K562 (cell line): ENCODE measurements at places on chromosomes 5 and 9. TPM values are rescaled to one million over a fixed set of nuclear protein-coding genes. Genes with fewer than 3 reads are reported as not detected.

DNA sequence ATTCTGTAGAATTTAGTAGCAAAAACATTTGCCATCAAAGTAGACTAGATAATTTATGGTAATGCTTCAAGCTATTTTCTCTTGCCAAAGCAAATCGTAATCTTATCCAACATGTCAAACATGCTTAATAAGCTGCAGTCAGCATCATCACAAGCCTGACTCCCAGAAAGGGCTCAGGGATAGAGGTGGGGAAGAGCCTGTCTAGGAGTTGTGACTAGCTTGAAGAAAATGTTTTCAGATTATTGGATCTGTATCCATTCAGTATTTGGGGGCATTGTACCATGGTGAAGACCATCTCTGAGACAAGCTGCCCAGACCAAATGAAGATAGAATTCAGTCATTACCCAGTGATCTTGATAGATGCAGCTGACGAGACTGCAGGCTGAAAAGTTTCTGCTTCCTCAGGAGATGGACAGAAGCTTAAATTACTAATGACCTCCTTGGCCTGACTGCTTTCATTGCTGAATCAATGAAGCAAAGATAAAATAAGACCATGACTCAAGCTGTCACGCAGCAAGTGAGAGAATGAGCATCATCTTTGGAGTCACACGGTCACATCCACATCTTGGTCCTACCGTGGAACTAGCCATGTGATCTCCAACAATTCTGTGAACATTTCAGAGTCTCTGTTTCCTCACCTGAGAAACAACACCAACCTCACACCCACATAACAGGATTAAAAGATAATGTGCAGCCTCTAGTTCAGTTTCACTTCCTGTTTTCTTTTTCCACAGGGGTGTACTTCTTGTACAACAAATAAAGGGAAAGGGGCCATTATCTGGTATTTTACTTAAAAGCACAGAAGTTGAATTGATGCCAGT is 9.4 kb downstream of the ERAP2 start:
- H3K27ac ChIP-seq, result no peak overlapping the region
- DNase-seq, result peak; percentile 25
- no peaks in the 10 kb centered on the region for H3K36me3 ChIP-seq
- H3K4me1 ChIP-seq, result peaks cover 30% of the 10 kb centered on the region
- no peaks in the 10 kb centered on the region for H3K27me3 ChIP-seq
- no peak overlapping the region for H3K4me3 ChIP-seq

GRCh38 chr9:22244139-22245011 is 202.2 kb upstream of the DMRTA1 start:
- DNase-seq, result no peak
- no peaks in the 10 kb centered on the region for H3K4me1 ChIP-seq
- no peaks in the 10 kb centered on the region for H3K27me3 ChIP-seq
- H3K27ac ChIP-seq, result no peak overlapping the region
- no peak overlapping the region for H3K4me3 ChIP-seq
- H3K36me3 ChIP-seq, result no peaks in the 10 kb centered on the region

GRCh38 chr5:4511996-4512656 is 628.0 kb upstream of the ADAMTS16 start:
- H3K27ac ChIP-seq, result no peak overlapping the region
- H3K27me3 ChIP-seq, result no peaks in the 10 kb centered on the region
- H3K4me3 ChIP-seq, result no peak overlapping the region
- H3K36me3 ChIP-seq, result no peaks in the 10 kb centered on the region

GRCh38 chr9:109422641-109423040 is 75.5 kb downstream of the PTPN3 start:
- DNase-seq, result no peak
- no peaks in the 10 kb centered on the region for H3K4me1 ChIP-seq
- H3K4me3 ChIP-seq, result no peak overlapping the region
- peaks cover 5% of the 10 kb centered on the region; the same call in 2 of the 3 replicates for H3K27me3 ChIP-seq

GRCh38 chr9:111037356-111037707 is 938 bp downstream of the LPAR1 start:
- H3K4me3 ChIP-seq, result no peak overlapping the region
- H3K27me3 ChIP-seq, result no peaks in the 10 kb centered on the region
- DNase-seq, result no peak
- H3K4me1 ChIP-seq, result no peaks in the 10 kb centered on the region
- H3K27ac ChIP-seq, result no peak overlapping the region

- H3K4me1 ChIP-seq, result peaks cover 10% of the 10 kb centered on the region
- DNase-seq, result peak; percentile 78
- H3K36me3 ChIP-seq, result peaks cover 9% of the 10 kb centered on the region; the same call in 2 of the 3 replicates
- no peak overlapping the region for H3K4me3 ChIP-seq
Observed at GRCh38 chr9:32554107-32554506, 1.7 kb upstream of the TOPORS start.

GRCh38 chr5:69416180-69416579 is 1.3 kb downstream of the MARVELD2 start:
- H3K36me3 ChIP-seq, result peaks cover 35% of the 10 kb centered on the region
- no peaks in the 10 kb centered on the region for H3K4me1 ChIP-seq
- no peak overlapping the region for H3K27ac ChIP-seq
- H3K27me3 ChIP-seq, result no peaks in the 10 kb centered on the region

- H3K27me3 ChIP-seq, result no peaks in the 10 kb centered on the region
- no peaks in the 10 kb centered on the region for H3K4me1 ChIP-seq
- no peak overlapping the region for H3K4me3 ChIP-seq
- no peaks in the 10 kb centered on the region for H3K36me3 ChIP-seq
Observed at GRCh38 chr5:145479271-145479670, 355.9 kb downstream of the PRELID2 start.

- peaks cover 92% of the 10 kb centered on the region for H3K36me3 ChIP-seq
- no peaks in the 10 kb centered on the region for H3K27me3 ChIP-seq
- DNase-seq, result no peak
- H3K4me1 ChIP-seq, result no peaks in the 10 kb centered on the region; the same call in 2 of the 3 replicates
- no peak overlapping the region for H3K4me3 ChIP-seq
Observed at GRCh38 chr5:146461319-146461718, 14.2 kb downstream of the TCERG1 start.

GRCh38 chr5:87746891-87747377 is 334.2 kb upstream of the CCNH start:
- no peak overlapping the region for H3K27ac ChIP-seq
- no peak overlapping the region for H3K4me3 ChIP-seq
- no peaks in the 10 kb centered on the region for H3K27me3 ChIP-seq
- DNase-seq, result no peak

GRCh38 chr5:55498457-55498856 is 36.3 kb downstream of the PLPP1 start:
- H3K27me3 ChIP-seq, result peaks cover 14% of the 10 kb centered on the region
- no peak overlapping the region for H3K27ac ChIP-seq
- no peak overlapping the region for H3K4me3 ChIP-seq
- H3K4me1 ChIP-seq, result no peaks in the 10 kb centered on the region
- H3K36me3 ChIP-seq, result no peaks in the 10 kb centered on the region

- no peaks in the 10 kb centered on the region for H3K36me3 ChIP-seq
- no peak for DNase-seq
- H3K27ac ChIP-seq, result no peak overlapping the region
Observed at GRCh38 chr5:72752909-72753308, 63.6 kb upstream of the TNPO1 start.

DNA sequence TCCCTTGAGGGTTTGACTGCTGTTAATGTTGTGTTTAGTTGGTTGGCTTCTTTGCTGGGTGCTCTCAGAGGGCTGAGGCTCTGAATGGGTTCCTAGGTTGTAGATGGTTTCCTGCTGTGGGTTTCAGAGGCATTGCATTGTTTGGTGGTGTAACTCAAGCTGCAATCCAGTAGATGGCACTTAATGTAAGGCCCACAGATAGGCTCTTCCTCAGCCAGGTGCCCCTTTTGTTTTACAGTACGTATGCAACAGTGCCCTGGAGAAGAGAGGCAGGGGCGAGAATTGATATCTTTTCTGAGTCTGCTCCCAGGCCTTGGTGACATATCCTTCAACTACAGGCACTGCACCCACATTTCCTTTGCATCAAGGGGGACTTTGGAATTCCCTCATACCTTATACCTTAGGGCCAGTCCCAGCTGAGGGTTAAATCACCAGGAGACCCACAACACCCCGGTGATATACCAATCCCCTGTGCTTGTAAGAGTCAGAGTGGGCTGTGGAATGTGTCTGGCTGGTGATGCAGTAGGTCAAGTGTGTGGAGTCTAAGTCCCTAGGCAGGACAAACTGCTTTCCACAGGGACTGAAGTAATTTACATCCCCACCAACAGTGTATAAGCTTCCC is 7.0 kb upstream of the UGT3A2 start:
- no peak overlapping the region for H3K4me3 ChIP-seq
- H3K27me3 ChIP-seq, result peaks cover 5% of the 10 kb centered on the region
- H3K36me3 ChIP-seq, result no peaks in the 10 kb centered on the region
- DNase-seq, result peak; percentile 25
- no peak overlapping the region for H3K27ac ChIP-seq
- H3K4me1 ChIP-seq, result no peaks in the 10 kb centered on the region

DNA sequence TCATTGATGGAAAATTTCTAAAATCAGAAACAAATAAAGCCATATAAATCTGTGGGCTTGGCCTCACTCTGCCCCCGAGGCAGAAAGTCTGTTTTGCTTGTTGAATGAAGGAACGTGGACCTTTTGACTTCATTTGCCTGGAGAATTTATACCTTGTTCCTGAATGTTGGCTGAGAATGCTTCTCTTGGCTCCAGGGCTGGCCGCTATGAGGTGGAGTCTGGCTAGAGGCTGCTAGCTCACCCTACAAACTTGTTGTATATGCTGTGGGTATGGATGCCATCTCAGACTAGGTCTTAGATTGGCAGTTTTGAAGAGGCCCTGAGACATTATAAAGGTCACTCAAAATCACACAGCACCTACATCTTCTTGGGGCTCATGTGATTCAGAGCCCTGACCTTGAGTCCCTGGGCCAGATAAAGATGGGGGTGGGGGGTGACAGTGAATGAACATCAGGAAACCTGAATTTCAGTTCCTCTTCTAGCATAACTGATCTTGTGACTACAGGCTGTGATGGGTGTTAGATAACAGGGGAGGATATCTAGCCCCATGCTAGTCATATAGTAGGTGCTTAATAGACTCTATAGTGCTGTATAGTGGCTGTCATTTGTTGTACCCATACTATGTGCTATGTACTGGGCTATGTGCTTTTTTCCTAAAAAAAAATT is 2.8 kb downstream of the GM2A start:
- no peak overlapping the region for H3K4me3 ChIP-seq
- H3K4me1 ChIP-seq, result peaks cover 9% of the 10 kb centered on the region
- DNase-seq, result no peak

GRCh38 chr5:149240354-149240998 is 31.2 kb upstream of the AFAP1L1 start:
- H3K4me3 ChIP-seq, result no peak overlapping the region
- H3K27me3 ChIP-seq, result peaks cover 8% of the 10 kb centered on the region; the same call in 2 of the 3 replicates
- DNase-seq, result no peak
- H3K27ac ChIP-seq, result no peak overlapping the region
- no peaks in the 10 kb centered on the region for H3K36me3 ChIP-seq

DNA sequence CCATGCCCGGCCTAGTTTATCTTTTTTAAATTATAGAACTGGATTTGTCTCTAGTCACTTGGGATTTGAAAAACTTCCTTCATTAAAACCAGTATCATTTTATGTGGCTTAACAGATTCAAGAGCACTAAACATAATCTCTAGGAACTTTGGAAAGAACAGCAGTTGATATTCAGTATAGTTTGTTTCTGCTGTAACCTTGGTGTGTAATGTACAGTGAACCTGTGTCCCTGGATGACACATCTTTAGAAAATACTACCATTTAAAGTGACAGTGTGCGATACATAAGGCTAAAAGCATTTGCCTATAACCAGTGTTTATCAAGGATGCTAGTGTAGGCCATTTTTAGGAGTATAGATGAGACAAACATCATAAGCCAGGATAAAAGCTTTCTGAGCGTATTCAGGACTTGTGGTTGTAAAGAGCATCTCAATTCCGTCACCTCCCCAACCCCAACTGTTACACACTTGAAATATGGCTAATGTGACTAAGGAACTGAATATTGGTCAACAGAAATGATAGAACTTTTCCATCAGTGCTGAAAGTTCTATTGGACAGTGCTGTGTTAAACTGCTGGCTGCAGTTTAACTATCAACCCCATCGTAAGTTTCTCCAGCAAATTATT is 4.4 kb downstream of the SNX18 start:
- no peak for DNase-seq
- peaks cover 8% of the 10 kb centered on the region; the same call in 2 of the 3 replicates for H3K4me1 ChIP-seq
- H3K36me3 ChIP-seq, result peaks cover 8% of the 10 kb centered on the region; the same call in 1 of the 3 replicates
- H3K4me3 ChIP-seq, result no peak overlapping the region
- no peak overlapping the region for H3K27ac ChIP-seq

GRCh38 chr9:14779566-14780022 is 57.1 kb upstream of the CER1 start:
- H3K4me3 ChIP-seq, result no peak overlapping the region
- no peaks in the 10 kb centered on the region for H3K27me3 ChIP-seq
- H3K4me1 ChIP-seq, result no peaks in the 10 kb centered on the region; the same call in 1 of the 2 replicates
- H3K36me3 ChIP-seq, result no peaks in the 10 kb centered on the region
- no peak overlapping the region for H3K27ac ChIP-seq

DNA sequence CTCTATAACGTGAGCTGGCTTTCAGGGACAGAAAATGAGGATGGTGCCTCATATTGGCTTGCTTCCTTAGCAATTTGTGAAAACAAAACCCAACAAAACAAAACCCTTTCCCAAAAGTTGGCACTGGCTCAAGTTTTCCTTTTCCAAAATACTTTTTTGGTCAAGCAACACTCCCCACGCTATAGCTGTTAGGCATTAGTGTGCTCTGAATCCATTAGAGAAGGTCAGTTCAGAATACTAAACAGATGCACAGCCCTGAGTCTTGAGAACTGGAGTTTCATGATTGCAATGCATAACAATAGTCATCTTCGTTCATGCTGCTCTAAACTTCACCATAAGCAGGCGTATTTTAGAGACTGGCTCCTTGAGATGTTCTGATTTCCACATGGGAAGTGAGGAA is 172.0 kb upstream of the KLF9 start:
- H3K4me1 ChIP-seq, result no peaks in the 10 kb centered on the region
- H3K27ac ChIP-seq, result no peak overlapping the region
- DNase-seq, result no peak
- H3K4me3 ChIP-seq, result no peak overlapping the region

DNA sequence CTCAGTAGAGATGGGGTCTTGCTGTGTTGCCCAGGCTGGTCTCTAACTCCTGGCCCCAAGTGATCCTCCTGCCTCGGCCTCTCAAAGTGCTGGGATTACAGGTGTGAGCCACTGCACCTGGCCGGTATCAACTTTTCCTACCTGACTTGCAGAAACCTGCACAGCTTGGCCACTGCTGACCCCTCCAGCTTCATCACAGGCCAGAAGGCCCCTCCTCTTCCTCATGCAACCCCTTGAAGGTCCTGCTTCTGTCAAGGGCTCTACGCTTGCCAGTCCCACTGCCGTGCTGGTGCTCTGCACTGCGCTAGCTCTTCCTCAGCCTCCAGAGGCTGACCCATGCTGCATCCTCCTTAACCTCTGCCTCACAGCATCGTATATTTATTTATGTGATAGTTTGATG is 32.5 kb upstream of the RNU6ATAC start:
- H3K36me3 ChIP-seq, result no peaks in the 10 kb centered on the region
- no peak overlapping the region for H3K27ac ChIP-seq
- H3K4me1 ChIP-seq, result no peaks in the 10 kb centered on the region
- DNase-seq, result no peak
- H3K4me3 ChIP-seq, result no peak overlapping the region
- peaks cover 3% of the 10 kb centered on the region for H3K27me3 ChIP-seq

- H3K4me1 ChIP-seq, result no peaks in the 10 kb centered on the region
- DNase-seq, result no peak
Observed at GRCh38 chr5:164672931-164673694, 1167.7 kb downstream of the MAT2B start.

SMAD5 gene
- 34.4 and 38.5 TPM in 2 replicates for total RNA-seq

SYNPO gene
- 0.31 and 0.36 TPM in 2 replicates for total RNA-seq

CCDC171 gene
- 0.22 and 0.27 TPM in 2 replicates for total RNA-seq

RPP25L gene
- total RNA-seq, result 34.9 and 38.2 TPM in 2 replicates

PCDHA5 gene
- not detected in 2 replicates for total RNA-seq

IL13 gene
- not detected in 2 replicates for total RNA-seq

WDR38 gene
- total RNA-seq, result not detected in 2 replicates

DBH gene
- not detected in 2 replicates for total RNA-seq

PALM2AKAP2 gene
- total RNA-seq, result not detected in 2 replicates

HAND1 gene
- total RNA-seq, result not detected in 2 replicates

ADRA1B gene
- not detected in 2 replicates for total RNA-seq
